T follicular helper cell (primary cell): ENCODE measurements at places on chromosomes 6 and 20.

GRCh38 chr20:48910347-48910781, 11.1 kb upstream of the ARFGEF2 start:
- no peak for DNase-seq

- no peak for DNase-seq
Measured at GRCh38 chr6:151690768-151691562, 116.5 kb upstream of the ESR1 start.

DNA sequence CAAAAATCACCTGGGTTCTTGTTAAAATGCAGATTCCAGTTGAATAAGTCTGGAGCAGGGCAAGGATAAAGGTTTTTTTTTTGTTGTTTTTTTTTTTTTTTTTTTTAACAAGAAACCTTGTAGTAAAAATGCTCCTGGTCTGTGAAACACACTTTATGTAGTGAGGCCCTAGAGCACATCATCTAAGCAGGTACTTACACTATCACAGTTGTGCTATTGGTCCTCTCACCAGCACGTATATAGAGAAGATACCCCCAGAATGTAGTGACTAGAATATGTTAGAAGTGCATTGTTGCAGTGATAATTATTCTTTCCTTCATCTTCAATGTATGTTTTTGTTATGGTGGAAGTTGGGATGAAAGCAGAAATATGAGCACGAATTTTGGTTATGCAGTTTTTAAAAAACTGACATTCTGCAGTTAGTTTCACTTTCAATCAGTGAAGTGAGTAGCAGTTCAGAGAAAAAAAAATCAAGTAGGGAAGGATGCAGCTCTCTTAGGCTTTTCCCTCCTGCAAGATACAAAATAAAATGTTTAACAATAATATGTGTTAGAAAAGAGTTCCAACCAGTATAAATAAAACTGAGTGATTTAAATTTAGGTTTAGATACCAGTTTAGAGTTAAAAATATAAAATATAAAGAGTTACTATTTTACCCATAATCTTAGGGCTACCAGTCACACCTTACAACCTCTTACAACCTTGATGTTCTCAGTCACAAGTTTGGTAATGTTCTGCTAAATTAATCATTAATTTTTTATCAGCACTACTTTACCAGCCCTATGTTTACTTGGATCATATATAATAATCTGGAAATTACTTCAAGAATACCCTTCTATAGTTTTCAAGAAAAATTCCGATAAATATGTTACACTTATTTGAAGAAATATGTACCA, 9.2 kb upstream of the DEFB113 start:
- no peak for DNase-seq

- DNase-seq: no peak
Measured at GRCh38 chr6:131042664-131043063, 20.4 kb downstream of the EPB41L2 start.

DNA sequence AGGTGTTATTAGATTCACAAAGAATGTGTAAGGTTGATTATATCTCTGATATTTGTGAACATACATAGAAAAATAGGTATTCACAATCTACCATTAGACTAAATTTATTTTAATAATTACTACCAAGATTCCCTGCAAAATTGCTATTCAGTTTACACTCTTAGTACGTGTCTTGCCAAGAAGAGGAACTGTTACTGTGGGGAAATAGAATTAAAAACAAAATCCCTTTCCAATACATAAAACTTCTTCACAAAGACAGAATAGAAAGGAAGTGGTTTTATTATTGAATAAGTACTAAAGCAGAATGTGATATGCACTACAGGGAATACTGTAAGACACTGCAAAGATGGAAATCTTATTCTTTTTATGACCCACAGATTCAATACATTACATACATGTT, 17.0 kb downstream of the RAB32 start:
- no peak for DNase-seq

DNA sequence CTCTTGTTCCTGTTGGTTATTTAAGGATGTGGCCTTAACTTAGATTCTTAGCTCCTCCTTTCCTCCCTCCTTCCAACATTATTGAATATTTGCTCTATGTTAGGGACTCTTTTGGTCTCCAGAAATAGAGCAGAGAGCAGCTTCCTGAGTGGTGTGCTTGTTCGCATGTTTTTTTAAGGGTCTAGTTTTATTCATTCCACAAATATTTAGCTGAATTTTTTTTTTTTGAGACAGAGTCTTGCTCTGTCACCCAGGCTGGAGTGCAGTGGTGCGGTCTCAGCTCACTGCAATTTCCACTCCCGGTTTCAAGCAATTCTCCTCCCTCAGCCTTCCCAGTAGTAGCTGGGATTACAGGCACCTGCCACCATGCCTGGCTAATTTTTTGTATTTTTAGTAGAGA, 169.2 kb downstream of the ZFAND3 start:
- DNase-seq: no peak

GRCh38 chr6:26193467-26194328, 106.5 kb downstream of the HFE start:
- no peak for DNase-seq

GRCh38 chr6:38492031-38492430, 147.7 kb downstream of the BTBD9 start:
- DNase-seq: no peak

GRCh38 chr6:94045099-94045829, 625.9 kb upstream of the EPHA7 start:
- no peak for DNase-seq

DNA sequence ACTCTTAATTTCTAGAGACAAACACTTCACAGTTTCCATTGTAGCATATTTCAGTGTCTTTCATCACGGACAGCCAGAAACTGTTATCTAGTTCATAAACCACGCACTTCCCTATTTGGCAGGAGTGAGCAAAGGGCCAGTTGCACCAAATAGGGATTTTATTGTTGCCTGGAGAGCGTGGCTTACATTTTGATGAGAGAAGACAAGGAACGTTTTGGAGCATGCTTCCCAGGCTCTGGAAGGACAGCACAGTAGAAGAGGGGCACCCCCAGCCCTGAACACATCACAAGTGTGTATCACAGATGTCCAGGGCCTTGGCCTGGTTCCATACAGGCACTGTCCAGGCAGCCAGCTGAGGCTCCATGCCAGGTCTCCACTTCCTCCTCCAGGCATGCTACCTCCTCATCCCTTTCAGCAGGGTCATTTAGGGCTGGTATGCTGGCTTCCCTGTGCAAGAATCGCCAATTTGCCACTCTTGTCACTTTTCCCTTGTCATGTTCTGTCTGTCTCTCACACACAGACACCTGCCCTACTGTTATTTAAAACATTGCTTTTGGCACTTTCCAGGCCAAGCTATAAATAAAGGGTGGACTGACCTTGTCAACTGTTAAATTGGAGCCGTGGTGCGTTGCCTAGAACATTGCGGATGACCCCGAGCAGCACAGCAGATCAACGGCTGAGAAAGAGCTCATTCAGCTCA, 235.0 kb upstream of the GMDS start:
- no peak for DNase-seq

- no peak for DNase-seq
Measured at GRCh38 chr6:2715737-2716136, 35.0 kb downstream of the MYLK4 start.

DNA sequence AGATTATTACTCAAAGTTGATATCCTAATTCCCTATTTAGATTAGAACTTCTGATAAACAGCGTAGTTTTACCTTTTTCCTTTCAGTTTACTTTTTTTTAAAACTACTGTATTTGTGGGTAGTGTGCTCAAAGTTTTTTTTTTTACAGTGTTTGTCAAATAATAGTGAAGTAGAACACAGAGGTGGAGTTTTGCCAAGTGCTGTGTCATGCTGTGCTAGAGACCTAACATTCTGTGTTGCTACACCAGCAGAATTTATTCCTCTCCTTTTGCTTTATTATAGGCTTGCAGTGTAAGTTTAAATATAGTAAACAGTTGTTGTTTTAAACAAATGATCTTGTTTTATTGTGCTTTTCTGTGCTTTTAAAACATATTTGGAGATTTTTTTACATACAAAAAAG, 125.4 kb downstream of the HIVEP1 start:
- DNase-seq: no peak

- DNase-seq: no peak
Measured at GRCh38 chr6:3648724-3649123, 102.8 kb downstream of the PXDC1 start.

DNA sequence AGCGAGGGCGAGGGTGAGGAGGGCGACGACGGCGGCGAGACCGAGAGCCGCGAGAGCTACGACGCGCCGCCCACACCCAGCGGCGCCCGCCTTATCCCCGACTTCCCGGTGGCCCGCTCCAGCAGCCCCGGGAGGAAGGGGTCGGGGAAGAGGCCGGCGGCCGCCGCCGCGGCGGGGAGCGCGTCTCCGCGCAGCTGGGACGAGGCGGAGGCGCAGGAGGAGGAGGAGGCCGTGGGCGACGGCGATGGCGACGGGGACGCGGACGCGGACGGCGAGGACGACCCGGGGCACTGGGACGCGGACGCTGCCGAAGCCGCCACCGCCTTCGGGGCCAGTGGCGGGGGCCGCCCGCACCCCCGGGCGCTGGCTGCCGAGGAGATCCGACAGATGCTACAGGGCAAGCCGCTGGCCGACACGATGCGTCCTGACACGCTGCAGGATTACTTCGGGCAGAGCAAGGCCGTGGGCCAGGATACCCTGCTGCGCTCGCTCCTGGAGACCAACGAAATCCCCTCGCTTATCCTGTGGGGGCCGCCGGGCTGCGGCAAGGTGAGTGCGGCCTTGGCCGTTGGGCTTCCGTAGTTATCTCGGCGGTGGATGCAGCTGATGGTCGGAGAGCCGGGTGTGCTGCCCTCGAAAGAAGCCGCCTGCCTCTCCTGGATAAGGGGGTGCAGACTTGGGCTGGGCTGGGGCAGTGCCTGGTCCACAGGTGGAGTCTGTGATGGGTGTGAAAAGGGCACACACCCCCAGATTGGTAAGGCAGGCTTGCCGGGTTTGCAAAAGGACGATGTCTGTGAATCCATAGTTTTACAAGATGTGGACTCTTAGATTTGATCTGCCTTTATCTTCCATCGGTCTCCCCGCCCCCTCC, 938 bp downstream of the WRNIP1 start:
- DNase-seq: peak; percentile 34

DNA sequence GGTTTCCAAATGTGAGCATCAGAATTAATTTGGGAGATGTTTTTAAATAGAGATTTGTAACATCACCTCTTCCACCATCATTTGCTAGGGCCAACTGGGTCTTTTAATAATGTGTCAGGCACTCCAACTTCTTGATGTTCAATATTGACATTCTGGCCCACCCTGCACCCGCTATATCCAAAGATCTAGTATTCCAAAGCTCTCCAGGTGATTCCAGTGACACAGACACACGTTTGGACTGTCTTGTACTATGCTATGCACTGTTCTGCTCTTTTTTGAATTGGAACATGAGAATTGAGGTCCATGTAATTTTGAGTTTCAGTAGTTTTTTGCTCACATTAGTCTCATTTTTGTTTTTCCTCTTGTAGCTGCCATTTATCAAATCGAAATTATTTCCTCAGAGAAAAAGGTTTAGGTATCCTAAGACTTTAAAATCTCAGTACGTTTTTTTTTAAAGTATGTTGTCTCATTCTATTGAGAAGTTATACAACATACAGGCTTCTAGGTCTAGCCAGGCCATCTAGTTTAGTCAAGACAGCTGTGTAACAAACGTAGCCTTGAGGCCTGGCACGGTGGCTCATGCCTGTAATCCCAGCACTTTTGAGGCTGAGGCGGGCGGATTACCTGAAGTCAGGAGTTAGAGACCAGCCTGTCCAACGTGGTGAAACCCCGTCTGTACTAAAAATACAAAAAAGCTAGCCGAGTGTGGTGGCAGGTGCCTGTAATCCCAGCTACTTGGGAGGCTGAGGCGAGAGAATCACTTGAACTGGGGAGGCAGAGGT, 3.1 kb downstream of the BICRAL start:
- no peak for DNase-seq
